ENCODE measurements at places on chromosomes 3 and 15.

GRCh38 chr3:24588629-24589512 lies 94.2 kb upstream of the THRB start:
- DNase-seq = no peak

DNA sequence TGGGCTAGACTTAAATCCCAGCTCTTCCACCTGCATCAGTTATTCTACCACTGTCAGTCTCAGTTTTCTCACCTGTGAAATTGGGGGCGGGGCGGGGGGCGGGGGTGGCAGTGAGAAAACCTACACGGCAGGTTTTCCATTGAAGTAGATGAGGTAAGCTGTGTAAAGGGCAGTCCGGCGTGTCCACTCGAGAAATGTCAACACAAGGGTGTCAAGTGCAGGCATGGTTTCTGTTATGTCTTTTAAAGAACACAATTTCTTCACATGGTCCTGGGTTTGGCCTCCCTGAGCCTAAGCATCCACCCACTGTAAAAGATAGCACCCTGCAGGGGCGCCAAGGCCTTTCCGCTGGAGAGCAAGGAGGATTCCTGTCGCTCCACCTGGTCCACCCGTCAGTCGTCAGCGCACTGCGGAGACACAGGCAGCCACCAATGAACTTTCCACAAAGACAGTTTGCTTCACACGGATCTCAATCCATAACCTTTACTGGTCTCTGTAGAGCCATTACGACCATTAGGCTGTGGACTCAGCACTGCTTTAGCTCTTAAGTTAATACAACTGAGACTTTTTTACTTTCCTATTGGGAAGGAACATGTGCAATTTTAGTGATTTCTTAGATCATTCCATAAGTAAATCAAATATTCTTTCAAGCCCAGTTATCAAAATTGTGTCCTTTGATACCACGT lies 99.5 kb upstream of the FOXB1 start:
- DNase-seq = no peak

DNA sequence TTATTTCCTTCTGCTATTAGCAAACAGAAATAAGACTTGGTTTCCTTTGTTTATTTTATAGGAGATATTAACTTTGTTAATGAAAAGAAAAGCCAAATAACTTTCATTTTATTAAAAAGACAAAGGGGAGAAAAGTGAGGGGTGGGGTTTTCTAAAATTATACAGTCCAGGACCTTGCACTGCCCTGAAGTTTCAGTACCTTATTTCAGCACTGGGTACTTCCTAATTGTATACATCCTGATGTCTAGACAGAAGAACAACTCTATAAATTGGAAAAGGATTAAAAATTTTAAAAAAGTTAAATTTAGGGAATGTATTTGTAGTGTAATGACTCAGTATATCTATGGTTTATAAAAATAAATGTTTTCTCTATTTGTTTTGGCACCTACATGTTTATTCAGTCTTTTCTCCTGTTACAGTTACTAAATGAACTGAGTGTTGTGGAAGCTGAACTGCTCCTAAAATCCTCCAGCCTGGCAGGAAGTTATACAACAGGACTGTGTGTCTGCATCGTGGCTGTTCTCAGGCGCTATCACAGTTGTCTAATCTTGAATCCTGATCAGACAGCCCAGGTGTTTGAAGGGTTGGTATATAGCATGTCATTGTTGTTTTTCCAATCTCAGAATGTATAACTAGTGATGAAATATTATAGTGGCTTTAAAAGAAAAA lies 27.6 kb upstream of the P2RY13 start:
- peak; percentile 43 for DNase-seq

- no peak for DNase-seq
Measured at GRCh38 chr15:61623746-61624145, 394.6 kb upstream of the RORA start.

DNA sequence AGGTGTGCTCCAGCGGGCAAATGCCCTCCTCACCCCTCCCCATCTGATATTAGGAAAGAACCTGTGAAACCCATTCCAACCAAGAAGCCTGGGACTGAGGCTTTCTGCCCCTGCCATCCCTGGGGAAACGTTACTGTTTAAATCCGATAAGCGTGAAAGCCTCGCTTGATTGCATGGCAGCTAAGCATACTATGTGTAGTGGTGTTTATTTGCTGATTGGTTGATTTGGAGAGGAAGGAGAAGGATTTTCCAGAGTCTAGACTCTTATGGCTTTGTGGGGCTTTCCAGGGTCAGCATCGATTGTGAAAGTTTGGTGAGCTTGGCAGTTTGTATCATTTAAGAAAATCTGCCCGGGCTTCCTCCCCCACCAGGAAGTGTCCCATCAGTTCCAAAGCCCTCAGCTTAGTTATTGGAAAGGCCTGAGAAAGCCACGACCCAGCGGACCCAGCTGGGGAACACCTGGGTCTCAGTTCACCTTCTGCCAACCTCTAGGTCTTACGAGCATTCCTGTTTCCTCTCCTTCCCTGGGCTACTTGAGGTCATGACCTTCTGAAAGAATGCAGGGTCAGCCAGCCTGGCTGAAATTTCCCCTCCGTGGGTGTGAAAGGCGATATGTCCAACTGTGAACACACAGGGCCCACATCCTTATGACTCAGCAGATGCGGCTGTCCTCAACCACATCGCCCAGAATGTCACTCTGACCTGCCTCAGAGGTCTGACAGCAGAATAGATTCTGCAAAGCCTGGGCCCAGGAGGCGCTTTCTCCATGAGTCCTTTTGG lies 62.8 kb upstream of the HERC1 start:
- peak; percentile 85 for DNase-seq

DNA sequence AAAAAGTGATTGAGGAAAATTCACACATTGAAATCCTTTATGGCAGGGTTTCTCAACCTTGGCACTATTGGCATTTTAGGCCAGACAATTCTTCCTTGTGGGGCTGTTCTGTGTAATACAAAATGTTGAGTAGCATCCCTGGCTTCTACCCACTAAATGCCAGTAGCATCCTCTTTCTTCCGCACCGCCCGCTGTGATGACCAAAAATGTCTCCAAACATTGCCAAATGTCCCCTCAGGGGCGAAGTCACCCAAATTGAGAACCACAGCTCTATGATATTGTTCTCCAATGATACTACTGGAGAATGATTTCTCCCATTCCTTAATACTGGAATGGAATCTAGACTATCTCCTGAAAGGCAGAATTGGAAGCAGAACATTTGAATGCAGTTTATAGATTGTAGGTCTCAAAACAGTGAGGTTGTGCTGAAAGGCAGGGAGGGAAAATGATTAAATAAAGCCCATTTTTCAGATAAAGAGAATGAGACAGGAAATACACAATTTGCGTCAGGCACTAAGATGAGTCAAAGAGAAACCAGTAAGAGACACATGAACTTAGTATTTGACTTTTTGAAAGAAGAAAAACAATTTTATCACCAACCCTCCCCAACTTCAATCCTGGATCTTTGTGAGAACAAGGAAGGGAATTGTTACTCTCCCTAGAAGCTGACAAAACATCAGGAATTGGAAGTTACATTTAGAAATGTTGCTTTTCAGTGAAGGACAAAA lies 101.6 kb upstream of the TNIK start:
- no peak for DNase-seq

GRCh38 chr15:56901931-56902330 lies 16.5 kb upstream of the TCF12 start:
- DNase-seq = no peak

DNA sequence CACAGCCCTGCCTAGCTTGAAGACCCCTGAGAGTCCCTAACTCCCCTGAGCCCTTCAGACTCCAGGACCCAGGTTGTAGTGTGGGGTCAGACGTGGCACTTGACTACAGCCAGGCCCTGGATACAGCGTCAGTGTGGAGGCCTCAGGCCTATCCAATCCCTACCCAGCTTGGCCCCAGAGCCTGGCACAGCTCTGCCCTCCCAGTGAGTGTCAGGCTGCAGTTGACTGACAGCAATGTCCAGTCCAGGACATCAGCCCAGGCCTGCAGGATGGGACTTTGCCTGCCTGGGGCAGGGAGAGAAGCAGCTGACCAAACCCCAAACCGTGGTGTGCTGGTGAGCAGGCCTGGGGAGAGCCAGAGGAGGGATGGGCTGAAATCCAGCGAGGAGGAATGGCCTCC lies 27.3 kb downstream of the KLF13 start:
- DNase-seq = no peak

- DNase-seq = peak; percentile 80
Measured at GRCh38 chr15:64527263-64527984, 67.0 kb downstream of the ZNF609 start.

GRCh38 chr3:153373606-153374005 lies 211.6 kb downstream of the RAP2B start:
- peak; percentile 39 for DNase-seq

DNA sequence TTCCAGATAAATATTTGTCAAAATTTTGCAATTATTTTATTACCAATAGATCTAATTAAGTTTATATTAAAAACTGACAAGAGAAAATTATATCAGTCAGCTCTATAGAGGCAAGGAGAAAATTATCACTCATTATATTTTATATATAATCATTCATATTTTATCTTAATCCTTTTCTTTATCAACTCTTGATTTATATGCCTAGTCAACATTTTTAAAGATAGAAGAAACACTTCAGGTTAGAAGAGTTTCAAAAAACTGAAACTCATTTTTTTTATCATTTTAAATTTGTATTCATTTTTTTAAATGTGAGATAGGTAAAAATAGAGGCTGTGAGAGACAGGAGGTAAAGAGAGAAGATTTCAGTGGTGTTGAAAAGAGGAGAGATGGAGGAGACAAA lies 217.3 kb upstream of the P2RY1 start:
- DNase-seq = no peak

DNA sequence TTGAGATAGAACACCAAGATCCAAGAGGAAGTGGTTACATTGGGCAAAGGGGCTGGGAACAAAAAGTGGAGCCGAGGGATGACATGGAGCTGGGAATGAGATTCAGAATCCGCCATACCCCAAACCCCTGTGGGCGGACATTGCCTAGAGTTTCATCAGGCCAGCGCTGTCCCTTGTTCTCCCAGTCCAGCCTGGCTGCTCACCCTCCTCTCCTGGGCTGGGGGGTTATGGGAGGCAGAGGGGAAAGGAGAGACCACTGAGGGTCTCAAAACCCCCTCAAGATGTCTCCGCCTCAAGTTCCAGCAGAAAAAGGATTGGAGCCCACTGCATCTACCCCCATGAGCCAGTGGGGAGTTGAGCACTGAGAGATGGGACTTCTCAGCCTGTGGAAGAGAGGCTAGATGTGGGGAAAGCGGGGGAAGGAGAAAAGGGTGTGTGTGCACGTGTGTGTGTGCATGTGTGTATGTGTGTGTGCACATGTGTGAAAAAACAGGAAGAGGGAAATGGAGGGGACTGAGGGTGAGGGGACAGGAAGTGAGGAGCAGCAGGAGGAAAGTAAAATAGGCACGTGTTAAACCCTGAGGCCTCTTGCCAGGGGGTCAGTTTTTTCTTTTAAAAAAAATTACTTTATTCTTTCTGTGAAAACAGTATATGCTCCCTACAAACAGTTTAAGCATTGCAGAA lies 14.3 kb downstream of the GRM2 start:
- no peak for DNase-seq

- no peak for DNase-seq
Measured at GRCh38 chr3:193711964-193712598, 119.1 kb downstream of the OPA1 start.

- no peak for DNase-seq
Measured at GRCh38 chr3:126618760-126619159, 36.2 kb downstream of the TXNRD3 start.

DNA sequence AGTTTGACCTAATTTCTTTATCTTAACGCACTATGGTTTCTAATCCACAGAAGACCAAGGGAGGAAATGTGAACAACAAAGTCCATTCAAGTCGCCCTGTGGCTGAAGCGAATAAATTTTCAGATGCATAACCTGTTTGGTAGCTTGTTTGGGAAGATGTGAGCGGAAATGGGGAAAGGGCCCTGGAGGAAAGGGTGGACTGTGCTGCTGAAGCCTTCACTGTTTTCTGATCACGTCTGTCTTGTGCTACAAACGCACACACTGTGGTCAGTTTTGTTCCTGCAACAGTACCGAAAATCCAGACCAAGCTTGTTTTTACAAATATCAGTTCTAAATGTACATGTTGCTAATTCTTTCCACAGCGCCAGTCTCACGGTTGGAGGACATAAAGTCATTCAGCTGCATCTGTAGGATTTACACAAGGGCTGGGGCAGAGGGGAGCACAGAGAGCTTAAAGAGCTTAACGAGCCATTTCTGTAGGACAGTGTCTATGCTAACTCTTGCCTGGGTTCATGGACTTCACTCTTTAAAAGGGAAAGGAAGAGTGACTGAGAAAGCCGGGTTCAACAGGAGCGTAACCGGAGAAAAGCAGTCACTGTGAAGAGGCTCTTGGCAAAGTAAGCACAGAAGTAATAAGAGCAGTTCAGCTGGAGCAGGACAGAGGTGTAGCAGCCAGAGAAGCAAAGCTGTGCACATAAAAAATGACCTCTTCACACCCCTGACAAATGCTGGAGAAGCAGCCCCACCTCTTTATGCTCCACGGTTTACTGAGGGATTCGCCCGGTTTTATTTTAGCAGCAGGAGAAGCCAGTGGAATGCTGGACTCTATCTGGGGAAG lies 66.6 kb downstream of the USF3 start:
- DNase-seq = no peak

- DNase-seq = no peak
Measured at GRCh38 chr3:35675206-35675605, 35.9 kb downstream of the ARPP21 start.

DNA sequence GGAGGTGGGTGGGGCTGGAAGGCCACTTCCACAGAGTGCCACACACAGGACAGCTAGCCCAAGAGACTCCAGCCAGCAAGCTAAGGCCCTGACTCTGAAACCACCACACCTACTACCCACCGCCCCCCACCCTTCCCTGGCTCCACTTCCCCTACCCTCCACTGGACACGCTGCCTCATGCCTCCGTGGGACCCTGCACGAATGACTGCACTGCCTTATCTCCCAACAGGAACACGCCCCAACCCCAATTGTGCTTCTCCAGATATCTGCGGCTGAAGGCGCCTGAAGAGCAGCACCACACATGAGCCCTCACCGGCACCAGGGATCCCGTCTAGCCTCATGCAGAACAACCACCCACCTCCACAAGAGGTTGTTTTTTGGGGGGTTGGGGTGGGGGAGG lies 2.7 kb downstream of the LINGO1 start:
- no peak for DNase-seq

DNA sequence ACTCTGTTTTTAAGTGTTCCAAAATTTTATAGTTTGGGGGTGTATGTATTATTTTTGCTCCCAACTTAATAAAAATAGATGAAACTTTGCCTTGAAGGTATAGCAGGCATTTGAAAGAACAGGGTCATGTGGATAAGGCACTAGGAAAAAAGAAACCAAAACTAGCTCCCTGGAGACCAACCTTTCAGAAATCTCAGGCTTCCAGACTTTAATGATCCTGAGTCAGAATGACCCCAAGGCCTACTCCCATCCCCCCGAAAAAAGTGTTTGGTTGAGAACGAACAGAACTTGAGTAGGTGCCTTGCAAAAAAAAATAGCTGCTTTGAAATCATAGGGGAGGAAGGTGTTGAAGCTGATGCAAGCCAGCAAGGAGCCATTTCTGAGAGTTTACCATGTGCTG lies 309.5 kb downstream of the THSD4 start:
- DNase-seq = no peak

GRCh38 chr3:115469649-115470048 lies 153.7 kb upstream of the GAP43 start:
- no peak for DNase-seq

GRCh38 chr15:99755692-99756409 lies 22.6 kb upstream of the LYSMD4 start:
- peak; percentile 68 for DNase-seq
